GM04504 (cell line): ENCODE measurements at places on chromosomes 11 and 22.

- no peak for DNase-seq
Measured at GRCh38 chr22:45684169-45684568, 12.5 kb downstream of the ATXN10 start.

- DNase-seq = no peak
Measured at GRCh38 chr11:72373163-72373562, 61.2 kb downstream of the CLPB start.

- DNase-seq = no peak
Measured at GRCh38 chr22:47016631-47017030, 254.2 kb downstream of the TBC1D22A start.

DNA sequence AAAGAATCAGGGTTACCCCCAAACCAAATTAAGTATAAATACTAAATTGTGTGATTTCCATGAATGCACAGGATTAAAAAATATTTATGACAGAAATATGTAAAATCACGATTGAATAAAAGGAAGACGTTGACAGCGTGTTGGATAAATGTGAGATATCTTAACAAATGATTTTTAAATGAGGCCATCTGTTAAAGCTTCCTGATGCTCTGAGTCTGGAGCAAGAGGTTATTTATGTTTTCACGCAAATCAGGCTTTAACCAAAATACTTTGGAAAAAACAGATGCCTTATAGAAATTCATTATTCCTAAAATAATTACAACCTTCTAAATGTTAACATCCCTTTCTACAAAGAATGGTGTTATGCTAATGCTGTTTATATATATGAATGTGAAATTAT, 123.3 kb downstream of the PAX6 start:
- no peak for DNase-seq

- no peak for DNase-seq
Measured at GRCh38 chr11:119338318-119338890, 2.3 kb downstream of the C1QTNF5 start.

GRCh38 chr11:132876239-132876638, 656.1 kb downstream of the OPCML start:
- DNase-seq = no peak

- DNase-seq = no peak
Measured at GRCh38 chr11:6202041-6202440, 3.0 kb downstream of the OR52W1 start.

- no peak for DNase-seq
Measured at GRCh38 chr11:31641477-31642062, 132.0 kb downstream of the ELP4 start.

- DNase-seq = no peak
Measured at GRCh38 chr22:50686794-50687193, 14.2 kb downstream of the SHANK3 start.

DNA sequence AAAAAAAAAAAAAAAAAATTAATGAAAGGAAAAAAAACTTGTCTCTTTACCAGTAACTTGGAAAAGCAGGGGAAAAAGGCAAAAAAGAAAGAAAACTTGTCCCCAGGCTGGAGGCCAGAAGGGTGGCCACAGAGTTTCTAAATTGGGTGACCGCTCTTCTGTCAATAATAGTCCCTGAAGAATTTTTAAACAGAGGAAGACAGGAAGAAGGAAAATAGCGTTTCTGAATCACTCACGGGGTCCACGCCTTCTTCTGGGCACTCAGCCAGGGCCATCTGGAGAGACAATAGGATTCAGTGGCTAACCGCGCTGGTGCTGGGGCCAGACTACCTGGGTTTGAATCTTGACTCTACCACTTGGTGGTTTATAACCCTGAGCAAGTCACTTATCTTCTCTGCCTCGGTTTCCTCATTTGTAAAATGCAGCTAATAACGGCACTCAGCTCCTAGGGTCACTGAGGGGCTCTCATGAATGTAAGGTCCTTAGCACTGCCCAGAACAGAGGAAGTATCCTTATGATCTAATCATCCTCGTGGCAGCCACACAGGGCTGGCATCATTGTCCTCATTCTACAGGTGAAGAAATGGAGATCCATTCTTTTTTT, 7.0 kb downstream of the C11orf86 start:
- peak; percentile 91 for DNase-seq

DNA sequence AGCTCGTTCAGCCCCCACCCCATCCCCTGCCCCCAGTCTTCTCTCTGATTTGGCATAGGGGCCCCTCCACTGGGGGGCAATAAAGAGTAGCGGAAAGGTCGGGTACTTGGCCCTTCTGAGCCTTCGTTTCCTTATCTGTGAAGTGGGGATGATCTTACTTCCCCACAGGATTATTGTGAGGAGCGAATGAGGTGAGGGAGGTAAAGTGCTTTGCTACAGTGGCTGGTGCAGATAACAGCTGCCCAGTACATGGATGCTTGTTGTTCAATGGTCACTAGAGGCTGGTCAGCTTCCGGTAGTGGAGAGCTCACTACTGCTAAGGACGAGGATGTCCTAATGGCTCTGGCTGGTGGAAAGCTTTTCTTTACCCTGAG, 101.2 kb downstream of the CEP164 start:
- DNase-seq = no peak

GRCh38 chr22:32378707-32379272, 21.1 kb downstream of the RFPL3 start:
- no peak for DNase-seq
